ENCODE measurements at places on chromosomes 1 and 21. TPM values are rescaled to one million over a fixed set of nuclear protein-coding genes. Genes with fewer than 3 reads are reported as not detected.

DNA sequence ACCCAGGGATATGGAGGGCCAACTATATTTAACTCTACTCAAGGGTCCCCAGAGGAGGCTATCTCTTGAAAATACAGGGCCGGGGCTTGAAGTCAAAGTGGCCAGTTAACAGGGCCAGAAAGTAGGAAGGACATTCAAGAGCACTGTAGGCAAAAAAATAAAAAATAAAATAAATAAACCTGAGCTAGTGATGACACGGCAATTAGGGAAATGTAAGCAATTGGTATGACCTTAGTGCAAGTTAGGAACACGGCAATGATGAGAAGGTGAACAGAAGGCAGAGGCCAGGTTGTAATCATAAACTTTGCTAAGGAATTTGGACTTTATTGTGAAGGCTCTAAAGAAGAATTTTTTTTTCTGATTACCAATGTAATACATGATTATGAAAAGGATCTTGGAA lies 3.4 kb upstream of the B3GALNT2 start:
- DNase-seq: no peak

GRCh38 chr1:111747947-111748346 lies 7.8 kb upstream of the DDX20 start:
- DNase-seq: no peak

DNA sequence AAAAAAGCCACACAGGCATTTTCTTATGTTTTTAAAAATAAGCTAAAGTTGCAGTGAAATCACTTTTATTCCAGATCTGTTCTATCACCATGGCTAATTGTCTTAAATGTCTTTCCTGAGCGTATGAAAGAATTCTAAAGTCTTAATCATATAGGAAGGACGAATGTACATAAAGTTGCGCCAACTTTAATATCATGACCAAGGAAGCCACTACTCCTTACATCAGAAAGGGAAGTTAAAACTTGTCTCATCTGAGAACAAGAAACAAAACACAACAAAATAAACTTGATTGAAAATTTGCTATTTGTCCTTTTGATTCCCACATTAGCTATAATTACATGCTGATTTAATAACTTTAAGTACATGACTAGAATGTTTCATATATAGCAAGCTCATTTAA lies 26.5 kb downstream of the CNIH4 start:
- DNase-seq: no peak

GRCh38 chr1:85427331-85427730 lies 37.6 kb downstream of the DDAH1 start:
- DNase-seq: no peak

The C1orf87 gene
- total RNA-seq: 0.65 TPM

GRCh38 chr1:156371553-156372264 lies 2.7 kb downstream of the RHBG start:
- DNase-seq: no peak

The MTARC1 gene
- total RNA-seq: 5.4 TPM

The SELL gene
- total RNA-seq: not detected

DNA sequence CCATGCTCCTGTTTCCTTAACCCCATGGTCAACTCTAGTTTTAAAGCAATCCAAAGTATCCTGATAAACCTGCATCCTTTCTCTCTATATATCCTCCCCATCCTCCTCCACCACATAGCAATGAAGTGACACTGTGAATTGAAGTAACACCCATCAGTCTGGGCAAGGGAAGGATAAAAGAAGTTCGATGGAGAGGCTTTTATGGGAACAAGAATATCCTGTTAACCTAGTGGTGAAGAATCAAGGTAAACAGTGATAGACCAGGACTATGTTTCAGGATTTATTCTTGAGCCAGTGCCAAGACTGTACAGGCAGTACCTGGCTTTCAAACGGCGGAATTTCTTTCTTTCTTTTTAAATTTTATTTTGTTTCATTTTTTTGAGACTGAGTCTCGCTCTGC lies 17.6 kb downstream of the RABIF start:
- no peak for DNase-seq
